ENCODE measurements at places on chromosomes 12 and 14.

- peak; percentile 73 for DNase-seq
These were observed 41.3 kb downstream of the RAB3IP start for GRCh38 chr12:69779928-69780327.

GRCh38 chr12:28535216-28535615, 345.0 kb downstream of the CCDC91 start:
- DNase-seq, result no peak

DNA sequence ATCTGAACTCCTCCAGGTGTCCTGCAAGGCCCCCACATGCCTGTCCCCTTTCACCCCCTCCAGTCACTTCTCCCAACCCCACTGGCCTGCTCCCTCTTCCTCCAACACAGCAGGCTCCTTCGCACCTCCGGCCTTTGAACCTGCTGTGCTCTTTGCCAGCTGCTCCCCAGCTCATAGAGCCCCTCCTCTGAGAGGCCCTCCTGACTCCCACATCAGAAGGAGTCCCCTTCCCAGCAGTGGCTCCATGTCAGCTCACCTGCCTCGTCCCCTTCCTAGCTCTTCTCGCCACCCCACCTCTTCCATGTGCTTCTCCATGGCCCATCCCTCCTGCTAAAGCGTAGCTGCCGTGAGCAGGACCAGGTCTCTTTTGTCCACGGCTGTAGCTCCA, 22.1 kb downstream of the SCARB1 start:
- DNase-seq, result no peak

- peak; percentile 23 for DNase-seq
These were observed 26.7 kb downstream of the MED21 start for GRCh38 chr12:27048822-27049752.

Data from iPS-NIHi11 (cell line).